ENCODE measurements at places on chromosomes 5 and 9.

GRCh38 chr5:157390133-157390532, 69.9 kb upstream of the NIPAL4 start:
- no peak for DNase-seq

- DNase-seq, result no peak
These were observed 7.3 kb upstream of the PTGER4 start for GRCh38 chr5:40672425-40672824.

- no peak for DNase-seq
These were observed 69.6 kb upstream of the FER start for GRCh38 chr5:108678091-108678490.

DNA sequence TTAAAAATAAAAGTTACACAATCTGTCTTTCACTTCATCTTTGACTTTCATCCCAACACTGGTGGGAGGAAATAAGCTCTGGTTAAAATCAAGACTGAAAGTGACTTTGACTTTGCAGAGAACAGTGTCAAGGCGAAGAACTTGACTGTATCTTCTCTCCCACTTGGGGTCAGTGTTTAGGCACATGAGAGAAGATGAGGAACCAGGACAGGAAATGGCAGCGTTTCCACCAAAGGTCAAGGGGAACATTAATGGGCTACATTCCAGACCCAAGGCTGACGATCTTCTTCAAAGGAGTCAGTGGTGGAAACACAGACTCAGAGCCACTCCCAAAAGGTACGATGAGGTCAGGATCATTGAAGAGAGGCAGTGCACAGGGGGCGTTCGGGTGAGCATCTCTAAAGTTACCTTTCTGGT, 409.5 kb downstream of the ARHGEF28 start:
- peak; percentile 35 for DNase-seq

DNA sequence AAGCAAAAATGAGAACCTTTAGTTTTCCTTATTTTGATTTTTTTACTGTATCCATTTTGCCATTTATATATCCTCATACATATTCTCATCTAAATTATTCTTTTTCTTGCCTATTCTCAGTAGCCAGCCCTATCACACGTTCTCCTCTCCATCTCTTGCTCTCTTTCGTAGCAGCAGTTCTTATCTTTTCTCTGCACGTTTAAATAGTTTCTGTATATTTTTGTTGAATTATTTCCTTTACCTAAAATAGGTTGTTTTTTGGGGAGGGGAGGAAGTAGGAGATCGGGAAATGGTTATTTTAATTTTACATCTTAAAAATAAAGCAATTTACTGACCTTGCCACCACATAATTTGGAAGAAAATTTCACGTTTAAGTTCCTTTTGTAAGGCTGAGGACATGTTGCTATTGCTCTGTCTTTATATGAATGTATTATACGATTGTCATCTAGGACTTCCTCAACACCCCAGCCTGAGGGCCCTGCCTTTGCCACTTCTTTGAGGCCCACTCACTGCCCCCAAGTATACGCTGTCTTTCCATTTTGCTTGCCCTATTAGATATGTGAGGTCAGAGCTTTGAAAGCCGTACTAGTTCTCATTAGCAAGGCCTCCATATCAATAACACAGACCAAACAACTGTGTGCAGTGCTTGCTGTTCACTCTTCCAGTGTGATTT, 140.3 kb downstream of the GNAQ start:
- DNase-seq, result no peak
